ENCODE measurements at places on chromosomes 5 and 9.

DNA sequence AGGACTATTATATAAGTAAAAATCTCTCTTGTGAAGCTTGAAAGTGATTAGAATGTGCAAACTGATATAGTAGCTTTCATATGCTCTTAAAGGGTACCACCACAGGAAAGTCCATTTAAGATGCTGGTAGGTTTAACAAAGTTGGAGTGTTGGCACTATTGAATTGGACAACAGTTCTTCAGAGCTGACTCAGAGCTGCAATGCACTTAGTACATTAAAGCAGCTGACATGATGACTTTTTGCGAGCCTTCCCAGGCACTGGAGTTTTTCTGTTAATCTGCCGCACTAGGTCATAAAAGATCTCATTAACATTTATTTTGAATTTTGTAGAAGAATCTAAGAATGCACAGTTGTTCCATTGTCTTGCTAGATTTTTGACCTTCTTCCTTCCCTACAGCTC is 243.8 kb downstream of the ADAMTSL1 start:
- no peak for DNase-seq

- no peak for DNase-seq
Measured at GRCh38 chr9:76643399-76644117, 120.7 kb upstream of the PCA3 start.

DNA sequence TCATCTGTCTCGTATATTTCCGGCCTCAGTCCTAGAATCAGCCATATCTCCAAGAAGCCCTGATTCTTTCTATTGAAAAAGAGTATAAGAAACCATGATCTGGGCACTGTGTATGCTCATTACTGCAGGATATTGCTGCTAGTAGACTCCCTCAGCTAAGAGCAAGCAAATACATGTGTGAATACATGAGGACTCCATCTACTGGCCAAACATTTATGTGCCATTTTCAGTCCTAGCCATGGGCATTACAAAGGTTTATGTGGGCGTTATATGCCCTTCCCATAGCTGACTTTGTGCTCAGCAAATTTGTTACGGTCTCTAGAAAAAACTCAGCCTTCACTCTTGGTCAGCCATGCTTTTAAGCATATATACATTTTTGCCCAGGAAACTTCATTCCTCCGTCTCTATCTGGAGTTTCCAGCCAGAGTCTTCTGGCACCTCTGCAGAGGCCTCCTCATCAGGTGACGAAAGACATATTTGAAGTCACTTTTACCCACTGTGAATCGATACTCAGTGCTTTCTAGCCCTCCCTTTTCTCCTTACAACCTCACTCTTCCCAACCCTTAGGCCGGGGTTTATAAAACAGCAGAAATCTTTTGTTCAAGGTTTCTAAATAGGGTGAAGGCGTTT is 1495.6 kb upstream of the CDH6 start:
- no peak for DNase-seq

DNA sequence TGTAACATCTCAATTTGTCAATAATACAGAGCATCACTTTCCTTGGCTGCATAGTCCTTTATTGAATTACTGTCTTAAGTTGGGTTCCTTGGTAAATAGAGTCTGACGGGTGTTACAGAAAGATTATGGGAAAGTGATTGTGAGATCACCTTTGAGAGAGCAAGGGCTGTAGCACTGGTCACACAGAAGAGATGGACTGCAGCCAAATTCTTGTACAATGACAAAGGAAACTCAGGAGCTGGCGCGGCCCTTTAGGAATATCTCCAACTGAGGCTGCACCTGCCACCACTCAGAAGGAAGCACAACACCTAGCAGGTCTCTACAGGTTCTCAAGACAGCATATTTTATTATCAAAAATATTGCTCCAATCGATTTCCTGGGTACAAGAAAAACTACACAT is 350.0 kb upstream of the ISL1 start:
- DNase-seq = no peak

- peak; percentile 97 for DNase-seq
Measured at GRCh38 chr9:72315510-72316311, 49.3 kb downstream of the ZFAND5 start.

DNA sequence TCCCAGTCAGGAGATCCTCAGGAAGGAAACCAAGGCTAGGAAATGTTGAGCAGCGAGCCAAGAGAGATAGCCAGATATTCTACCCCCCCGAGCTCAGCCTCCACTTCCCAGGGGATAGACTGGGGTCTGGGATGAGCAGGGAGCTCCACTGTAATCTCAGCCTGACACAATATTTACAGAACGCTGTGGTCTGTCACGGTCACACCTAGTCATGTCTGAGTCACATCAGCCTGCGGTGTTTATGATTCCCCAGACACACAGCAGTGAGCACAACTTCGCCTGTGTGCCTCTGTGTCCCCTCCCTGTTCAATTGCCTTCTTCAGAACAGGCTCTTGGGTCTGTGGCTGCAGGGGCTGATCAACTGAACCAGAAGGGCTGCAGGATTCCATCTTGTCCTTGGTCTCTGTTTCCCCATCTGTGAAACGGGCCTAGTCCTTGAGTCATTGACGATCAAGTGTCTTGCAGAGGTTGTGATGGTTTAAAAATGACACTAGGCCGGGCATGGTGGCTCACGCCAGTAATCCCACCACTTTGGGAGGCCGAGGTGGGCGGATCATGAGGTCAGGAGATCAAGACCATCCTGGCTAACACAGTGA is 8.6 kb upstream of the PRRX2 start:
- no peak for DNase-seq

GRCh38 chr5:52690236-52690768 is 97.4 kb upstream of the ITGA1 start:
- DNase-seq = no peak

DNA sequence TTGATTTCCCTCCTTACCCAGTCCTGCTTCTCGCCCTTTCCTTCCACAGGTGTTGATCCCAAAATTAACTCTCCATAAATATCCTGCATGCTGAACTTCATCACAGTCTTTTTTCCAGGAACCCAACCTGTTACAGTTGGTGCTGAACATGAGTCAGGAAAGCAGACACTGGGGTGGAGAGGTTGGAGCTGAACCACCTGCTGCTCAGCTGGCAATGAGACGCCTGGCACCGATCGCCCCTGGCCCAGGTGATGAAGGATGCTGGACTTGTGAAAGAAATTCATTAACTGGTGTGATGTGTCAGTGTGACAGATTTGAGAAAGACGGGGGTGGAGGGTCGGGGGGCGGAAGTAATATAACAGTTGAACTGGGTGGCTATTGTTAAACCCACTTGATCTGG is 30.6 kb downstream of the CPLX2 start:
- no peak for DNase-seq

GRCh38 chr9:128735373-128735772 is 11.4 kb upstream of the ZDHHC12 start:
- DNase-seq = no peak

DNA sequence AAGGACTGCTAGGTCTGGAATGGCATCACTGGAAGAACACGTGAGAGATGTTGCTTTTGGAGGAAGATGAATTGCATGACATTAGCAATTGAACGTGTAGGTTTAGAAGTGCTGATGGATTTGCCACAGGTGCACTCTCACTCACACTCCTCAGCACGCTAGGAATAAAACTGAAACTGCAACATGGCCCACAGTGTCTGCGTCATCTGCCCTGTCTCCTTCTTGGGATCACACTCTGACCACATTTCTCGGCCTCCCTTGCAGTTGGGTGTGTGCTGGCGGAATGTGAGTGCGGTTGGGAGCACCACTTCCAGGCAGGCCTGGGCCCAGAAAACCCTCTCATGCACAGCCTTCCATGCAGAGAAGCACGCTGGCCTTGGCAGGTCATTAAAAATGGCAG is 152.8 kb upstream of the LHFPL2 start:
- no peak for DNase-seq

GRCh38 chr9:5551368-5552150 is 41.2 kb downstream of the PDCD1LG2 start:
- no peak for DNase-seq

DNA sequence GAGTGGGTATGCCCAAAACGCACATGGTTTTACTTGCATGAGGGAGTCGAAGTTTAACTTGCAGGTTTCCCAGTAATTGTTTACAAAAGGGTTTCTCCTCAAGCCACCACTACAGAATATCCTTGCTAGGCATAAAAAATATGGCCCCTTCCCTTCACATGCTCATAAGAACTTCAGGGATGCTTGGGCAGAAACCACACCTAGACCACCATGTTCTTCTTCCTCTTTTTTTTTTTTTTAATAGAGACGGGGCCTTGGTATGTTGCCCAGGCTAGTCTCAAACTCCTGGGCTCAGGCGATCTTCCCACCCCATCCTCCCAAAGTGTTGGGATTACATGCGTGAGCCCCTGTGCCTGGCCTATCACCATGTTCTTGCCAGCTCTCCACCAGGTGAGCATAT is 18.6 kb upstream of the PLIN2 start:
- no peak for DNase-seq

DNA sequence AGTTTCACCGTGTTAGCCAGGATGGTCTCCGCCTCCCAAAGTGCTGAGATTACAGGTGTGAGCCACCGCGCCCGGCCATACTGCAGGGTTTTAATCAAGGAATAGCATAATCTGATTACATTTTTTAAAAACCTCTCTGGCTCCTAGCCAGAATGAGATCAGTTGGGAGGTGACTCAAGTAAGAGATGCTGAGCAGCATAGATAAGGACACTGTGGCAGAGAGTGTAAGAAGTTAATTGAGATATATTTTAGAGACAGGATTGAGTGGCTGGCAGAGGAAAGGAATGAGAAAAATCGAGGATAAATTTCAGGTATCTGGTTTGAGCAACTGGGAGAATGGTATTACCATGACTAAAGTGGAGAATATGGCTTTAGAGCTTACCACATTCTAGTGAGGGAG is 7.3 kb upstream of the RIGI start:
- no peak for DNase-seq

GRCh38 chr9:137318602-137319001 is 16.5 kb upstream of the NRARP start:
- no peak for DNase-seq

- DNase-seq = no peak
Measured at GRCh38 chr9:98091735-98092612, 27.0 kb downstream of the TRIM14 start.

DNA sequence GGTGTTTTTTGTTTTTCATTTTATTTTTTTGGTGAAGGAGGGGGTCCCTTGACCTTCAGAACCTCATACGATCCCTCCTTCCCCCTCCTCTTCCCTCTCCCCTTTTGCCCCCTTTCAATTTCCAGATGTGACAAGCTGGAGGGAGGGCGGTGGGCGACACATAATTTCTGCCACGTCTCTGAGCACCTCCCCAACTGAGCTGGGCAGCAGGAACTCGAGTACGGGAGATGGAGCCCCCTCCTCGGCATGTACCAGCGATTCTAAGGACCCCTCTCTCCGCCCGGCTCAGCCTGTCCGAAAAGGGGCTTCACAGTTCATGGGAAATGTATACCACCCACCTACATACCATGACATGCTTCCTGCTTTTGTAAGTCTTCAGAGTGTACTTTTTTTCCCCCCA is 52.4 kb downstream of the PRRC2B start:
- DNase-seq = no peak

- peak; percentile 50 for DNase-seq
Measured at GRCh38 chr5:132674671-132675506, 1.1 kb downstream of the IL4 start.

GRCh38 chr5:155091768-155092717 is 78.5 kb downstream of the KIF4B start:
- DNase-seq = no peak

DNA sequence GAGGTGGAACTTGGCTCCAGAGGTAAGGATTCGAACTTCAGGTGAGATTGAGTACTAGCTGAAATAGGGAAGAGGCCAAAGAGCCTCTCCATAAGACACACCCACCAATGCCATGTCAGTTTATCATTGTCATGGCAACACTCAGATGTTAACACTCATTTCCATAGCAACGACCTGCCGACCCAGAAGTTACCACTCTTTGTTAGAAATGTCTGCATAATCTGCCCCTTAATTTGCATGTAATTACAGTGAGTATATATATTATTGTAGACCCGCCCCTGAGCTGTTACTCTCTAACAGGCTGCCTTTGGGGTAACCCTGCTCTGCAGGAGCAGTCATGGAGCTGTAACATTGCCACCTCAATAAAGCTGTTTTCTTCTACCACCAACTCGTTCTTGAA is 10.2 kb upstream of the NTRK2 start:
- DNase-seq = no peak

DNA sequence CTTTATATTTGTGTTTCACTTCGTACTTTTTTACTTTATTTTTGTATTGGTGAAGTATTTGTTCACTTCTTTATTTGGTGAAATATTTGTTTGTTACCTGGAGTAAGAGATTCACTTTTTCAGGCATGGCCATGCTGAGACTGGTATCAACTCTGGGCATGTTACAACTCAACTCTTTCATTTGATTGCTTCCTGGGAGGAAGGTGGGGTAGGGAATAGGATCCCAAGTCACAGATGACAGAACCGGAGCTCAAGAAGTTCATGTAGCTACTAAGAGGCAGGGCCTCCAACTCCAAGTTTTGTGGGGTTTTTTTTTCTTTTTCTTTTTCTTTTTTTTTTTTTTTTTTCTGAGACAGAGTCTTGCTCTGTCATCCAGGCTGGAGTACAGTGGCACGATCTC is 6.1 kb upstream of the ADGRD2 start:
- no peak for DNase-seq

GRCh38 chr5:146630472-146630871 is 114.5 kb upstream of the GPR151 start:
- no peak for DNase-seq

All from epithelial cell of proximal tubule (primary cell).